Activated CD8-positive, alpha-beta T cell treated with anti-CD3 and anti-CD28 coated beads, Interleukin-2, amount 10 ng/mL, durations not matched to agents 7 days and 5 days (primary cell): ENCODE measurements at places on chromosomes 3 and 15.

GRCh38 chr15:90877315-90877714, 7.0 kb upstream of the FES start:
- DNase-seq = no peak

GRCh38 chr3:49135499-49135898, 2.6 kb upstream of the LAMB2 start:
- no peak for DNase-seq

DNA sequence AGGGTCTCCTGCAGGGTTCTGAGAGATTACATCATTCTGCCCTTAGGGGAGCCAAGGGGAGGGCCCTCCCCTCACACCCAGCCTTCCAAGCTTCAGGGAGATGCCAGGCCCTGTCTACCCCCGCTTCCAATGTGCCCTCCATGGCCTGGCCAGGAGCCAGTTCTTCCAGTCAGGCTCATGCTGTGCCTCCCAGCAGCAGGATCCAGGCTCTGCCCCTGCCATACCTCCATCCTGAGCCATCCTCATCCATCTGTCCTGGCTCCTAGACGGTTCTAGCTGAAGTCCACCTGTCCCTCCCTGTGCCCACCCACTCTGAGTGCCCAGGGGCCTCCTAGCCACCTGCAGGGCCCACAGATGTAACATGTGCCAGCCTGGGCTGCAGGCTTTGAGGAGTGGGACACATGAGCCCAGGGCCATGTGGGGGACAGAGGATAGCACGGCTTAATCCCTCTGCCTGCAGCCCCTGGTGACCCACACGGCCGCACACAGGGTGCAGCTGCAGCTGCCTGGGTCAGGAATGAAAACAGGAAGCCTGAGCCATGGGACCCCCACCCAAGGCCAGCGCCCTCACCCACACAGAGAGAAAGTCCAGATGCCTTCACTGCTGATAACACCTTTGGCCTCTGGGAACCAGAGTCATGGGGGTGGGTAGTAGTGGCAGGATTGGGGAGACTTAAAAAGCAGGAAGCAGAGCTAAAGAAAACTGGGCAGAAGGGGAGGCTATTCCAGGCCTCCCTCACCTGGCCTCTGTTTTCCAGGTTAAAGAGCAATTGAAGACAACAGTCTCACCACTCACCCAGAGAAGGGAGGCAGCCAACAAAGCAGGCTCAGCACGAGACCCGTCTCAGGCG, 11.8 kb downstream of the PLCD1 start:
- DNase-seq = no peak

DNA sequence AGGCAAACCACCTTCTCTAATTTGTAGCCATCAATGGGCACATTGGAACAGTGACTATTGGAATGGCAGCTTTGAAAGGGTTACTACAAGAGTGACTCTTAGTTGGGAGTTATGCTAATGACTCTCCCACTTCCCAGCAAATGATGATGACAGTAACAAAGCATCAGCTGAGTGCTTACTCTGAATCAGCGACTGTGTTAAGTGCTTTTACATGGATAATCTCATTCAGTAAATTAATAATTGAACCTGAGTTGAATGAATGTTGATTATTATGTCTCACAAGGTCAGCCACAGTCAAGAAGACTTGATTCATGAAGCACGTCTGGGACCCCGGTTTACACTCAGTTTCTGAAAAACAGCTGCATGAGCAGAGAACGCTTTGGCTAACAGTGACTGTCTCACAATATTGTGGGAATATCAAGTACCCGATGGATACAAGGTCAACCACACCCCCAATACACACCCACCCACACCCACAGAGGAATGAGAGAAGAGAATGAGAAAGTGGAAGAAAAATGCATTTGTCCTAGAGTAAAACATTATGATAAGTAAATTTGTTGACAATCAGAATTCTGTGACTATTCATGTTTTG, 242.0 kb upstream of the FEZF2 start:
- no peak for DNase-seq

DNA sequence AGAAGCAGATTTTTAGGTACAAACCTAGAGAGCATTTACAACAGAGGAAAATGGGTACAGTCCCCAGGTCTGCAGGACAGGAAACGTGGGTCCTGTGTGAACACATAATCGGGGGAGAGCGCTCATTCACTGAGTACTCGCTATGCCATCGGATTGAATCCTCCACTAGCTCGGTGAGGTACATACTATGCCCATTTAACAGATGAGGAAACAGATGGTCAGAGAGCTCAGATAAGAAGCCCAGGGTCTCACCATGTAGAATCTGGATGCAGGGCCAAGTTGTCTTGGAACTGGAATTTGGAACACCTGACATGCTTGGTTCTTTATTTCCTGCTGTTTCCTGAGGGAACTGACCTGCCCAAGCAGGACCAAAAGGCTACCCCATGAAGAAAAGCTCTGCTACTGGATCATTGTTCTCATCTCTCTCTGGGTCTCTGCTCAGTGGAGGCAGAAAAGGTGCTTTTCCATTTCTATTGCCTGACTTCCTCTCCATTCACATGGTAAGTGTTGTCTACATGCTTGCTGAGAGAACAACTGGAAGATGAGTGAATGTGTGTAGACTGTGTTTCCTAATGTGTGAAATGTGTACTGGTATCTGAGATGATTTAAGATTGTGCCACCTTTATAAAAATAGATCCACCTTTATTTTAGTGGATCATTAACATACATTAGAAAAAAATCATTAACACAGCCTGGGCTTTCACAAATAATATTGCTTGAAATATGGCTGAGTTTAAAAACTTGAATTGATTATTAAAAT, 89.1 kb downstream of the TGFBR2 start:
- no peak for DNase-seq
